Testis (tissue), 5 donors: ENCODE measurements at places on chromosomes 16 and 17. TPM values are rescaled to one million over a fixed set of nuclear protein-coding genes. Genes with fewer than 3 reads are reported as not detected.
A peak's percentile ranks its signal among the peaks of the same experiment; 100 is the strongest.

DNA sequence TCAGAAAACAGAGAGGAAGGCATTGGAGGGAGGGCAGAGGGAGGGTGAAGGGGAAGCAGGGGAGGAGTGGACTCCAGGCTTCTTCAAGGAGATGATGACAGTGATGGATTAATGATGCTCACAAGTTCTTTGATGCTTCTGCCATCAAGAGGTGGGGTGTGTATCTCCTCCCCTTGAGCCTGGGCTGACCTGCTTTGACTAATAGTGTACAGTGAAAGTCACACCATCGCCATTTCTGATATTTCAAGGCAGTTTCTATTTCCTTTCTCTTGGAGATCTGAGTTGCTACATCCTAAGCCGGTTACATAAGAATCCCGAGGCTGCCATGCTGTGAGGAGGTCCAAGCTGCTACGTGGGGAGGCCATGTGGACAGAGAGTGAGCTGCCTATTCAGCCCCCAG is 312.5 kb downstream of the MAF start:
- DNase-seq: no peak

DNA sequence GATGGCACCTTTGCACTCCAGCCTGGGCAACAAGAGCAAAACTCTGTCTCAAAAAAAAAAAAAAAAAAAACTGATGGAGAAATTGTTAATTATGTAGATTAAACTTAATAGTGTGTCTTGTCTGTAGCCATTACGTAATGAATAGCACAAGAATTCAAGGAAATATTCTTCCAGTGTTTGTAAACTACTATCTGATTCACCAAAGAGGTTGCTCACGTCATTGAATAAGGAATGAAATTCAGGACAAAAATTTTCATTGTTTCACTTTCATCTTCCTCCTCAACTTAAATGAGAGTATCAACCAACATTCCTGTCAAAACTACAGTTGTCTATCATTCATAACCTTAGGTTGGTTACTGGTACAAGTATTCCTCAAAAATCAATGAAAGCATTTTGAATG is 30.7 kb upstream of the MYO18A start:
- DNase-seq: no peak

GRCh38 chr17:38749223-38750043 is 1.3 kb upstream of the PCGF2 start:
- peak; percentile 87 for DNase-seq

DNA sequence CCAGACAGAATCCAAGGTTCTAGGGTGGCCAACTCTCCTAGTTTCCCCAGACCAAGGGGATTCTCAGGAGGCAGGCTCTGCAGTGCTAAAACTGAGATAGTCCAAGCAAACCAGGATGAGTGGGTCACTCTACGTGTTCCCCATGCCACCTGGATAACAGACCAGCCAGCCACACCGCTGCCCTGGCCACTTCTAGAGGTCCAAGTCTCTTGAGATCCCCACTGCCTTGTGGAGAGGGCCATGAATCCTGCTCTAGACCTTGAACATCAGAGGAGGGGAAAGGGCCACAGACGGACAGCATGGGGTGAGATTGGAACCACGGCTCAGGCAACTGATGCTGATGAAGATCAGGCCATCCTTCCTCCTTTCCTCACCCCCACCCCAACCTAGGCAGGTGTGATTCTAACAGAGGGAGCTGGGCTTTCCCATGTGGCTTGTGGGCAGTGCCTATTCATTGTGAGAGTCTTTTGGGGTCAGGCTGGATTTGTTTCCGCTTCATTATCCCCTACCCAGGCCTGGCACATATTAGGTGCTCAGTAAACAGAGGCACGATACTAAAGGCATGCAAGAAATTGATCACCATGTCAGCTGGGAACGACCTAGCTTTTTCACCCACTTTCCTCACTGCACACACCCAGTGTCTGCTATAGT is 16.8 kb upstream of the TVP23A start:
- DNase-seq: no peak

GRCh38 chr16:87327798-87328495 is 10.8 kb upstream of the C16orf95 start:
- DNase-seq: no peak

GRCh38 chr17:518047-518735 is 165.6 kb upstream of the RPH3AL start:
- DNase-seq: no peak

The ITGB4 gene
- total RNA-seq: 7.6 TPM

The KRT20 gene
- not detected for total RNA-seq

The HBQ1 gene
- 4.3 TPM for total RNA-seq
